ENCODE measurements at places on chromosomes 4 and X.

- no peak for DNase-seq
Measured at GRCh38 chr4:2797545-2798305, 4.8 kb downstream of the SH3BP2 start.

- no peak for DNase-seq
Measured at GRCh38 chr4:152709675-152710438, 30.1 kb upstream of the TMEM154 start.

DNA sequence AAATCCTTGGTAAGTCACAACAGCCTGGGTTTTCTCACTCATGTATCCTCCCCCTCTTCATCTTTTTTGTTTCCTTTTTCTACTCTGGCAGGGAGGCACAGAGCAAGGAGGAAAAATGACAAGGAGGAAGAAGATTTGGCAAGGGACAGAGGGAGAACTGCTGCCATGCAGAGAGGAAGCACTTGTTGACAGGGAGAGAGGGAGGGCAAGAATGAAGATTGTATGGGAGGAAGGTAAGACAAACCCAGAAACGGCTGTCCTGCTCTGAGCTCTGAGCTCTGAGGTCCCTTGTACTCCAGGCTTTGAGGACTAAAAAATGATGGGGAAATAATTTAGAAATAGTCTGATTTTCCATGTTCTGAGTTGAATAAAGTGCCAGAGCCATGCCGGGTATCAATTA lies 123.9 kb downstream of the DCHS2 start:
- no peak for DNase-seq

DNA sequence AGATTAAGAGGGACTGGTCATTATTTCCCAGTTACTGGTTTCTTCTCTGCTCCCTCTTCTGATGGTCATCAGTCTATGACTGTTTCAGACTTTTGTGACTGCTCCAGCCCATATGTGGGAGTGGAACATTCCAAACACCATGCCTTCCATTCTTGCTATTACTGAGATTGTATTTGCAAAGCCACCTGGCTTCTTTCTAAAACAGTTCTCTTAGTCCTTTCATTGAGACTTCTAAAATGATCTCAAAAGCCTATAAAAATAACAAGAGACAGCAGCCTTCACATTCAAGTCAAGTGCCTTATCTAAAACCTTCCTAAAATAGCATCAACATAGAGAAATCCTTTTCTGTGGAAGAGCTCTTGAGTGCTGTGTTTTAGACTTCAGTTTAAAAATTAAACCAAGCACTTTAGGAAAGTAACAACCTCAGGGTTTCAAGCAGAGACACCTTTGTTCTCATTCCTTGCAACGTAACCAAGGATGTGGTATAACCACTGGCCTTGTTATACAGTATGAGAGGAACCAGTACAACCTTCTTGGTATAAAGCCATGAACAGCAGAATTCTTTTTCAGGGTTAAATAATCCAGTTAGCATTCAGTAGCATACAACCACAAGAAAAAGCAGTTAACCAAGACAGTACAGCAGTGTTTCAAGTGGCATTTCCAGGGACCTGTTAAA lies 97.1 kb downstream of the NFKB1 start:
- no peak for DNase-seq

DNA sequence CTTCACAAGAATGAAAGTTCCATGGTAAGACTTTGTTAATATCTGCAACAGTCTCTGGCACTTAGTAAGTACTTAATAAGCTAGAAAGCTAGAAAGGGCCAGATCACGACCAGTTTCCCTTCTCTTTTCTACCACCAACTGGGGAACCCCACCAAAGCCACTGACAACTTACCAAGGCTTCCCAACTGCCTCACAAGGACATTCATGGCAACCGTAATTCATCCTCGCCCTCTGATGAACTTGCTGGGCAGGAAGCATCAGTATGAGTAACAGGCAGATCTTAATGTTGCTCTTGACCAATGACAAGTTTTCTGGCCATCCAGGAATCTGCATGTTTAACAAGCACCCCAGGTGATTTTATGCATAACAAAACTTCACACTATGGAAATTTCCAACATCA lies 23.2 kb upstream of the ZCCHC13 start:
- DNase-seq: no peak

DNA sequence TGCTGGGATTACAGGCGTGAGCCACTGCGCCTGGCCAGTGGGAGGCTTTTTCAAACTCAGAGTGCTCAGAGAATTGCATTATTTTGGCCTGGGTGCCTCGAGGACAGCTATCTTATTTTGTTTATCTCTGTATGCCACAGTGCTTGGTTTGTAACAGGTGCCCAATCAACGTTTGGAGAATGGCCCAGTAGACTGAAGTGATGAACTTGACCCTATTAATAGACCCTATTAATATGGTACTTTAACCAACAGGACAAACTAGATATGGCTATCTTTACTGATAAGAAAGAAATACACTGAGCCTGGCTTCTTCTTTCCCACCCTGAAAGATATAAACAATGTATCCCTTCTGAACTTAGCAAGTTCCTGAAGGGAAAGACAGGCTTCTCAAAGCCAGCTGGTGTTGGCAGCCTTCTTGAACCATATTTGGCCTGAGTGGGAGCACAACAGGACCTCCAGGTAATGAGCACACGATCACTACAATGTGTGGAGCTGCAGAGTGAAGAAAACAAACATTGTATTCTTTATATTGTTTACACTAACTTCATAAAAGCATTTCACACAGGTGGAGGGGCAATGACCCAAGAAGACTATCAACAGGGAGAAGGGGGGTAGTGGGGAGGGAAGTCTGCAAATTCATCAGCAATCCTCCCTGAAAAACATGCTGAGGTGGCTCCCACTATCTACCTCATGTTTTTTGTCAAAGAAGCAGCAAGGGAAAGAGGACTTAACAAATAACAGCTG lies 41.7 kb downstream of the PRPS1 start:
- no peak for DNase-seq

- DNase-seq: no peak
Measured at GRCh38 chrX:50097071-50097470, 103.7 kb downstream of the AKAP4 start.

- DNase-seq: no peak
Measured at GRCh38 chrX:12304261-12304660, 166.0 kb downstream of the FRMPD4 start.

DNA sequence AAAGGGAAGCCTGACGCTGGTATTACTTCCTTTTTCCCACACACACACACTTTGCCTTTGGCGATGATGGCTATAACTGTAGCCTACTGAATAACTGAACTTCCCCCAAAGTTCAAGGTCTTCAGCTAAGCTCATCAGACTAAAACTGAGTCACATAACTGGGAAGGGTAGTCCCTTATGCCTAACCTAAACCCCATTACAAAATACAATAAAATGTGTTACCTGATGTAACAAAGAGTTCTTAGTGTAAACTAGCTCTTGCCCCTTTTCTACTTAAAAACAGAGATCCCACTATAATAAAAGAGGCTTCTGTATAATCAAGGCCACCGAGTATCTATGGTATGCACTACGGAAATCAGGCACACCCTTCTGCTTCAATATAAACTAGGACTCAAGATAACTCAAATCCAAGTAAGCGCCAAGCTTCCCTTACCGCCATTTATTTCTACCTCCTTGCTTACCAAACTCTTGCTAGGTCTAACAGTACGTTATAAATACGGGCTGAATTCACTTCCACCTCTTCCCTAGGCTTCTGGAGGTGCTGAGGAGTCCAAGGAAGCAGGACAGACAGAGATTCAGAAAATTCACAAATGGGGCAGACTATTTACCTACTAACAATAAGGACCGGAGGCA lies 2.4 kb downstream of the OTUD4 start:
- no peak for DNase-seq

DNA sequence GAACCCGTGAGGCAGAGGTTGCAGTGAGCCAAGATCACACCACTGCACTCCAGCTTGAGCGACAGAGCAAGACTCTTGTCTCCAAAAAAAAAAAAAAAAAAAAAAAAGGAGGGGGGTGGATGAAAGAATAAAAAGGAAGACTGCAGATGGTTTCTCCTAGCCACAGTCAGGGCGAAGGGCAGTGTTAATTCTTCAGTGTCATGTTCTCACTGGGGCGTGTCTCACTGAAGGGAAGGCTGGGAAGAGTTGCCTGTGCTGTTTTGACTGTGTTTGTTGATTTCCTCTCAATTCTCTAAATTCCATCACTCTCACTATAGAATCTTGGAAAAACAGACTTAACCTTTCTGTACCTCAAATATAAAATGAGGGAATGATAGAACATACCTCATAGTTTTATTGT lies 71.6 kb upstream of the DHX15 start:
- no peak for DNase-seq

DNA sequence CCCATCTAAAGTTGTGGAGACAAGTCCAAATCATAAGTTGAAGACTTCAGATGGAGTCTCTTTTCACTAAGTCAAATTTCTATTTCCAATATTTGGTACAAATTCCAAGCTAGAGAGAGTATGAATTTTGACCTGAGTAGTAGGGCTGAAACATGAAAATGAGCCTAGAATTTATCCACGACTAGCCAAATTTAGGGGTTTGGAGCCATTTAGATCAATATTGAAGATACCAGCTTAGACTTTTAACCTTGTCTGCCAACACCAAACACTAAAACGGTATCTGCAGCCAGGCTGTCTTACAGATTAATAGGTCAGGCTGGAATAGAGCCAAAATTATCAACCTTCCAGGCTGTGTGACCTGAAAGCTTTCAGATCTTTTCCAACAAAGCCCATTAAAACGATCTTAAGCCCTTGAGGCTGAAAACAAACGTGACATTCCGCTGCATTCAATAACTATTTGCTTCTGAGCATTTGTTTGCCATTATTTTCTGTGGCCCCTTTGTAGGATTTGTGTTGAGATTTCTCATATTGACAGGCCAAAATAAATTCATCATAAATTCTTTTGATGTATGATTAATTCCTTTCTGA lies 268.7 kb upstream of the DKK2 start:
- DNase-seq: no peak

DNA sequence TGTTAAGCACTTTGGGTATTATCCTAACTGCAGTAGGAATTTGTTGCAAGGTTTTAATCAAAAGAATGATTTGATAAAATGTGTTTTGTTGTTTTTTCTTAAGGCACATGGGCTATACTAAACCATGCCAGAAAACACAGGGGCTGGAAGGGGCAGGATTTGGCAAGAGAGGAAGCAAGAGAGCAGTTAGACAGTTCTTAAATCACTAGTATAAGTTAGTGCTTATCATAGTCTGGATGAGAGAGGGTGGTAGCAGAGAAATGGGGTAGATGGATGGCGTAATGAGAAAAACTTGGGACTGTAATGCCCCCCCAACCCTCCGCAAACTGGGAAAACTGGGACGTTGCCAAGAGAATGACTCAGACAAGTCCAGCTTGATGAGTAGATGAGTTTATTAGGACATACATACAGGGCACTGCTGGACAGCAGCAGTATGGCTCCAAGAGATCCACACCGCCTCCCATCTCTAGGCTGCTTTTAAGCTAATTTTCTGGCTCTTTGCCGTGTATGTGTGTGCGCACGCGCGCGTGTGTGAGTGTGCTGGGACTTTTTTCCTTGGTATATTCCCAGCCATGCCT lies 151.5 kb downstream of the PDLIM5 start:
- DNase-seq: no peak

GRCh38 chr4:133921280-133922195 lies 280.1 kb downstream of the PABPC4L start:
- no peak for DNase-seq
